ENCODE measurements at places on chromosomes 13 and 19. TPM values are rescaled to one million over a fixed set of nuclear protein-coding genes. Genes with fewer than 3 reads are reported as not detected.

GRCh38 chr19:43444531-43445287, 20.7 kb downstream of the LYPD3 start:
- no peak for DNase-seq
- H3K36me3 ChIP-seq, result no peaks in the 10 kb centered on the region
- no peaks in the 10 kb centered on the region for H3K4me1 ChIP-seq
- H3K27me3 ChIP-seq, result no peaks in the 10 kb centered on the region
- H3K27ac ChIP-seq, result no peak overlapping the region

GRCh38 chr13:29849731-29850212, 645 bp downstream of the UBL3 start:
- H3K36me3 ChIP-seq, result no peaks in the 10 kb centered on the region
- peak overlapping the region; percentile 93 for H3K27ac ChIP-seq
- peak; percentile 46 for DNase-seq
- H3K27me3 ChIP-seq, result no peaks in the 10 kb centered on the region

DNA sequence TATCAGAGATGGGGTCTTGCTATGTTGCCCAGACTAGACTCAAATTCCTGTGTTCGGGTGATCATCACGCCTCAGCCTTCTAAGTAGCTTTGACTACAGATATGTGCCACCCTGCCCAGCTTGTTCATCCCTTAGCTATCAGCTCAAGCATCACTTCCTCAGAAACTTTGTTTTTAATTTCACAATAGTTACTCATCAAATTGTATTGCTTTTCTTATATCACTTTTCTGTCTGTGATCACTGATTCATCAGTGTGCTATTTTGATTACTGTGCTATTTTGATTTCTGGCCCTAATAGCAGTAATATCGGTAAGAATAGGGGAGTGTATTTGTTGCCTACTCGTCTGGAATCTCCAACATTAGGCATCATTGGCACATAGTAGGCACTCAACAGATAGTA, 878.6 kb upstream of the PCDH20 start:
- H3K36me3 ChIP-seq, result no peaks in the 10 kb centered on the region
- no peak overlapping the region for H3K4me3 ChIP-seq
- H3K27me3 ChIP-seq, result no peaks in the 10 kb centered on the region
- no peak overlapping the region for H3K27ac ChIP-seq

DNA sequence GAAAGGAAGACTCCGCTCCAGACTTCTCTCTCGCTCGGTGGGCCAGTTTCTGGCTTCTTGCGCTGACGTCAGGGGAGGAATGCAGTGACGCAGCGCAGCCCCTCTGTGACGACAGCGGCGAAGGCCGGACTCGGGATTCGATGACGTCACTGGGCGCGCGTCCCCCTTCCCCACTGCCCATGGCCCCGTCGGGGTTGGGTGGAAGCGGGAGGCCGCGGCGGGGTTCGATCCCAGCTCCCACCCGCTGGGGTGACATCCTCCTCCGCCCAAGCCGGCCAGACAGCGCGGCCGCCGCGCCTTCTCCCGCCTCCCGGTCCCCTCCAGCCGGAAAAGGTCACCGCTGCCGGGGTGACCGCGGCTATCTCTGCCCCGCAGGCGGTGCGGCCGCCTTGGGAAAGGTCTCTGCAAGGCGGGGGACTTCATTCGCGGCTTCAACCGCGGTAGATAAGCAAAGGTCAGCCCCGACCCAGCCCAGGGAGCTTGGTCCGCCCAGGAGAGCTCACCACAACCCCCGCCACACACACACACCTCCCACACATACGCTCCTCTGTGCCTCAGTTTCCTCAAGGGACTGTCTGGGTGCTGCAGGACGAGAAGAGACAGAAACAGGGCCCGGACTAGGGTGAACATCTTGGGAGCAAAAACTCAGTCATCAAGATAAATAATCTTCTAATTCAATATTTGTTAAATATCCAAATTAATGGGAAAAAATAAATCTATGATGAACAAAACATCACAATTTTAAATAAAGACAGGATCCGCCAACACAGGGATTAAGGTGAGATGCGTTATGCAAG, 844 bp upstream of the RFX1 start:
- peaks cover 15% of the 10 kb centered on the region for H3K4me1 ChIP-seq
- DNase-seq, result no peak
- H3K36me3 ChIP-seq, result no peaks in the 10 kb centered on the region
- no peaks in the 10 kb centered on the region for H3K27me3 ChIP-seq
- peak overlapping the region; percentile 98 for H3K27ac ChIP-seq
- H3K4me3 ChIP-seq, result peak overlapping the region; percentile 81

- H3K4me3 ChIP-seq, result no peak overlapping the region
- no peak overlapping the region for H3K27ac ChIP-seq
- H3K4me1 ChIP-seq, result no peaks in the 10 kb centered on the region
- no peak for DNase-seq
- no peaks in the 10 kb centered on the region for H3K36me3 ChIP-seq
Observed at GRCh38 chr19:50842130-50842529, 8.8 kb upstream of the KLK15 start.

DNA sequence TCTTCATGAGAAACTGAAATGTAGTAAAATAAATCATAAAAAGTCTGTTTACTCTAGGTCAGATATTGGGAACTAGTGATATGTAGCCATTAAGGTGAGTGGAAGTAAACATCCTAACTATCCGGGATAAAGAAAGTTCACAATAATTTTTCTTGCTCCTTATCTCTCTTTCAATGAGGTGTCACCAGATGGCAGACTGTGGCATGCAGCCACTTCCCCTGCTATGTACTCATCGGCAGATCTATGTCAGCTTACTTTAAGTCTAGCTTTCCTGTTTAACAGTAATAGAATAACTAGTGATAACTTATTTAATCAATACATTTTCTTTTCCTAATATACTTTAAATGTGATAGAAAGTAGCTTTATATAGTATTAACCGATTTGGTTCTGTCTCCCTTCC, 181.9 kb downstream of the NDFIP2 start:
- H3K36me3 ChIP-seq, result no peaks in the 10 kb centered on the region
- peak; percentile 20 for DNase-seq
- H3K4me1 ChIP-seq, result no peaks in the 10 kb centered on the region
- no peak overlapping the region for H3K27ac ChIP-seq
- H3K27me3 ChIP-seq, result no peaks in the 10 kb centered on the region
- H3K4me3 ChIP-seq, result no peak overlapping the region

DNA sequence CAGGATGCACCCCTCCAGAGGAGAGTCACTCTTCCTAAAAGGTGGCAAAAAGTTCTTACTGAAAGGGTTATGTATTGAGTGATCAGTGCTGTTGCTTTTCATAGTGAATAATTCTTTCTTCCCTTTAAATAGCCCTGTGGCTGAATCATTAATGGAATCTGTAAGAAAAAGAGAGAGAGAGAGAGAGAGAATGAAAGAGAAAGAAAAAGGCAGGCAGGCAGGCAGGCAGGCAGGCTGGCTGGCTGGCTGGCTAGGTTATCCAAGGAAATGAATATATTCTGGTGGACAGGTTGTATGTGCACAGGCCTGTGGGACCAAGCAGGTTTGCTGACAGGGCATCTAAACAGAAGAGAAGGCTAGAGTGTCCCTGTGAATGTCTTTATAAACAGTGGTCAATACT, 100.5 kb downstream of the DLEU7 start:
- H3K36me3 ChIP-seq, result no peaks in the 10 kb centered on the region
- no peak for DNase-seq
- H3K4me1 ChIP-seq, result no peaks in the 10 kb centered on the region
- H3K4me3 ChIP-seq, result no peak overlapping the region

DNA sequence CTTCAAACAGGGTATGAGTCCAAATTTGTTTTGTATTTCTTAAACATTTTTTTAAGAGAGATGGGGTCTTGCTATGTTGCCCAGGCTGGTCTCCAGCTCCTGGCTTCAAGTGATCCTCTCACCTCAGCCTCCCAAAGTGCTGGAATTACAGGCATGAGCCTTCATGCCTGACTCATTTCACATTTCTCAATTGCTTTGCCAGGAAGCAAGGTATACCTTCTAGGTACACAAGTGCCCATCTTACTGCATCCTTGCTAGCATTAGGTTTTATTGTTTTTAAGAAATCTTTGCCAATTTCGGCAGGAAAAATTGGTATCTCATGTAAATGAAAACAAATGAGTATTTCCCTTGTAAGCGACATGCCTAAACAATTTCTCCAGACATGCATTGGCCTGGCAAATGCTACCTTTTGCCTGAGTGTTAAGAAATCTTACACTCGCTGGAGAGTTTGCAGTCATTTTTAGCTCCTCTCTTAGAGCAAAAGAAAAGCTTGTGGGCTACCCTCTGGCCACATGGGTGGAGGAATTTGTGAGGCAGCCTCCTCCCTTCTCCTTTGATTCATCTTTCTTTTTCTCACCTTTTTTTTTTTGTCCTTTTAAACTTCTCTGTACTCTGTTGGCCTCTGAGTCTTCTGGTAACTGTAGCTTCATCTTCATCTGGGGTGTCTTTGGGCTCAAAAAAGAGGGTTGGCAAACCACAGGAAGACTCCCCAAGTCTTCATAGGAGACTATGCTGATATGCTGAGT, 33.0 kb downstream of the ACTL9 start:
- no peak overlapping the region for H3K27ac ChIP-seq
- H3K27me3 ChIP-seq, result no peaks in the 10 kb centered on the region
- no peak for DNase-seq
- no peaks in the 10 kb centered on the region for H3K4me1 ChIP-seq
- H3K36me3 ChIP-seq, result no peaks in the 10 kb centered on the region

DNA sequence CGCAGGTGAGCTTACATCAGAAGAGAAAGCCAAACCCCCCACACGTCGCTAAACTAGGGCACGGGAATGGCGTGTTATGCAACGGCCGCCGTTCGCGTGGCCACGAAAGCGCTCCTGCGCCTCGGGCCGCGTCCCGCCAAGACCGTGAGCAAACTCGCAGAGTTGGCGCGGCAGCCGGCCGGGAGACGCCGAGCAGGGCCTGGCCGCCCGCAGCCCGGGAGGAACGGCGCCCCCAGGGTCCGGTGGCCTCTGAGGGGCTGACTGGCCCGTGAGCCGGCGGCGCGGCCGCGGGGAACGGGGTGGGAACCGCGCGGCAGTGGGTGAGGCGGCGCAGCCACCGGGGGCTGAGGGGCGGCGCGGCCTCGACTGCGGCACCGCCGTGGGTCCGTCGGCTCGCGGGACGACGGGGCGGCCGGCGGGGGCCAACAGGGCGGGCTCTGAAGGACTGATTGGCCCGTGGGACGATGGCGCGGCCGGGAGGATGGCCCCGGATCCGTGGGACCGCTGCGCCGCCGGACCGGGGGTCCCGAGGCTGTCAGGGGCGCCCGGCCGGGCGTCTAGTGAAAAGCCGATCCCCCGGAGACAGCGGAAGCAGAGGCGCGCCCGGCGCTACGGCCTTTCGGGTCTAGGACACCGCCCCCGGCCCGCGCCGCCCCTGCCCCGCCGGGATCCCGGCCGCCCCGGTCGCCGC, 903 bp downstream of the LATS2 start:
- peak overlapping the region; percentile 89 for H3K4me3 ChIP-seq
- no peaks in the 10 kb centered on the region for H3K27me3 ChIP-seq
- DNase-seq, result peak; percentile 57
- peaks cover 8% of the 10 kb centered on the region for H3K4me1 ChIP-seq
- peak overlapping the region; percentile 99 for H3K27ac ChIP-seq

- peaks cover 22% of the 10 kb centered on the region for H3K4me1 ChIP-seq
- H3K4me3 ChIP-seq, result peak overlapping the region; percentile 37
- no peaks in the 10 kb centered on the region for H3K27me3 ChIP-seq
- DNase-seq, result peak; percentile 80
- peaks cover 22% of the 10 kb centered on the region for H3K36me3 ChIP-seq
- peak overlapping the region; percentile 96 for H3K27ac ChIP-seq
Observed at GRCh38 chr19:54464044-54464629, 559 bp upstream of the LENG9 start.

DNA sequence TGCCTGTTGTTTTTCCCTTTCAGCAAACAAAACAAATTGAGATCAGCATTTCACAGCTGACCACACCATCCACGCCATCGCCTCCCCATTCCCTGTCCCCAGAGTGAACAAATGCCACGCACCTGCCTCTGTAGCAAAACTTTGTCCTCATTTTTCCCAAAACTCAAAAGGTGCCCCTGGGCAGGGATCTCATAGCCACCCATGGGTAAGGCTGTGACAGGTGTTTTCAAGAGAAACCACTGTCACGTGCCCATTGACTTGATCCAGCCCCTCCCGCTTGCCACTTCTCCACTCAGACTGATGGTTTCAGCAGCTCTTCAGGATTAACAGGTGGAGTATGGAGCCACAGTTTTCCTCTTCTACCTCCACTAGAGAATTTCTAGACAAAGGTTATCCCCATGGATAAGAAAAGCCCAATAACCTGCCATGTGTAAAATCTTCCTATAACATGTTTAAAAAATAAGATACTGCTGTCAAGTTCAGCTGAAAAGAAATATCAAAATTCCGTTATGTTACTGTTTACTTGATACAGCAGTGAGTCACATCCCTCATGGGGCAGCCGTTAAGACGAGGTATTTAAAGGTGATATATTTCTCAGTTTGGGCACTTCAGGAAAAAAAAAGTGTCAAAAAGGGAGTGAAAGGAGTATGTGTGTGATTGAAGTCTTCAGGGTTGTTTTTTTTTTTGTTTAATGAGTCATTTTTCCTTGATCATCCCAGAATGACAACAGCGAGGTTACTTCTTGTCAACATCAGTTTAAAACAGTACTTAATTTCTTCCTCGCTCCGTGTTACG, 63.5 kb upstream of the GPR183 start:
- H3K4me3 ChIP-seq, result no peak overlapping the region
- DNase-seq, result no peak

DNA sequence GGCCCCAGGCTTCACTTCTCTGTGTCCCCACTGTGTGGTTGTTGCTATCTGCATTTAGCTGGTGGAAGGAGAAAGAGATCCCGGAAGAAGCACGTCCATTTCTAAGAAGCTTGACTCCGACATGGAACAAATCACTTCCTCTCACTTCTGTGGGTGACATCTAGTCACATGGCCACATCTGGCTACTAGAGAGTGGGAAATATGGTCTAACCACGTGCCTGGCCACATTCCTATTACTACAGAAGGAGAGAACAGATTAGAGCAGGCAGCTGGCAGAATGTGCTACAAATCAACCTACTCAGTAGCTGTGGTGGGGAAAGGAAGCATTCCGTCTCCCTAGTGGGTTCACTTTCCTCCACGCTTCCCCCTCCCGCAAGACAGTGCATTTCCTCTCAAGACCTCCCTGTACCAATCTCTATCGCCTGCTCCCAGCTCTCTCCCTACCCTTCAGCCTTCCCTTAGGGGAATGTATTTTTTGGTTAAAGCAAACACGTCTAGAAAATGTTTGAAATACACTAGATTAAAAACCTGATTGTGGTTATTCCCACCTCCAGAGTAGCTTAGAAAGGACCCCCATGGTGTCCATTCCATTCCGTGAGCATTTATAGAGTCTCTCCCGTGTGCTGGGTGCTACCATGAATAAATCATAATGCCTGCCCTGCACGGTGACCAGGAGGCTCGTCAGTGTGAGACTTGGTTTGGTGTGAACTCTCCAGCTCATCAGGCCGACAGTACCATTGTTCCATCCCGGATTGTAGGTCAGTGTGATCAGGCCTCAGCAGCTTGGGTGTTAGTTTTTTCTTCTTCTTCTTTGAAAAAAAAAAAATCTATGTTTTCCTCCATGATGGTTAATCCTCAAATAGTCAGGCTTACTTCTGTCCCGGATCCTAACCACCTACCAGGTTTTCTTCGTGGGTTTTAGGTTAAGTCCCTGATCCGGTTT, 8.0 kb upstream of the AMER2 start:
- peaks cover 2% of the 10 kb centered on the region for H3K27me3 ChIP-seq
- no peaks in the 10 kb centered on the region for H3K36me3 ChIP-seq
- DNase-seq, result no peak
- no peak overlapping the region for H3K27ac ChIP-seq

The TNFSF9 gene
- 0.26 TPM for total RNA-seq

The RGL3 gene
- total RNA-seq, result 1.8 TPM
